Activated CD4-positive, alpha-beta T cell treated with anti-CD3 and anti-CD28 coated beads for 1 hour (primary cell): ENCODE measurements at places on chromosomes 3 and 15.

GRCh38 chr3:107209302-107209990 is 167.8 kb upstream of the CCDC54 start:
- DNase-seq: no peak

GRCh38 chr15:85071504-85071903 is 89.8 kb downstream of the PDE8A start:
- no peak for DNase-seq

DNA sequence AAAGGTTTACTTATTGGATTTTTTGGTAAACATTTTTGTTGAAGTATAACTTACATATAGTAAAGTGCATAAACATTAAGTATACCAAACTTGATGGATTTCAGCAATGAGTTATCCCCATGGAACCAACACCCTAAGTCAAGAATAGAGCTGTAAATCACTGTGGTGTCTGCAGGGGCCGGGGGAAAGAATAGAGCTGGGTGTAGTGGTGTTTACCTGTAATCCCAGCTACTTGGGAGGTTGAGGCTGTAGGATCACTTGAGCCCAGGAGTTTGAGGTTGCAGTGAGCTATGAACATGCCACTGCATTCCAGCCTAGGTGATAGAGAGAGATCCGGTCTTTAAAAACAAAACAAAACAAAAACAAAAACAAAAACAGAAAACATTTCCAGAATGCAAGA is 13.3 kb upstream of the FEM1B start:
- DNase-seq: no peak

GRCh38 chr15:93882141-93882540 is 349.2 kb upstream of the MCTP2 start:
- no peak for DNase-seq

GRCh38 chr15:91409387-91409786 is 309.3 kb downstream of the SV2B start:
- no peak for DNase-seq

GRCh38 chr15:95127356-95127755 is 896.0 kb downstream of the MCTP2 start:
- DNase-seq: no peak

GRCh38 chr3:107235193-107235927 is 141.9 kb upstream of the CCDC54 start:
- DNase-seq: no peak

DNA sequence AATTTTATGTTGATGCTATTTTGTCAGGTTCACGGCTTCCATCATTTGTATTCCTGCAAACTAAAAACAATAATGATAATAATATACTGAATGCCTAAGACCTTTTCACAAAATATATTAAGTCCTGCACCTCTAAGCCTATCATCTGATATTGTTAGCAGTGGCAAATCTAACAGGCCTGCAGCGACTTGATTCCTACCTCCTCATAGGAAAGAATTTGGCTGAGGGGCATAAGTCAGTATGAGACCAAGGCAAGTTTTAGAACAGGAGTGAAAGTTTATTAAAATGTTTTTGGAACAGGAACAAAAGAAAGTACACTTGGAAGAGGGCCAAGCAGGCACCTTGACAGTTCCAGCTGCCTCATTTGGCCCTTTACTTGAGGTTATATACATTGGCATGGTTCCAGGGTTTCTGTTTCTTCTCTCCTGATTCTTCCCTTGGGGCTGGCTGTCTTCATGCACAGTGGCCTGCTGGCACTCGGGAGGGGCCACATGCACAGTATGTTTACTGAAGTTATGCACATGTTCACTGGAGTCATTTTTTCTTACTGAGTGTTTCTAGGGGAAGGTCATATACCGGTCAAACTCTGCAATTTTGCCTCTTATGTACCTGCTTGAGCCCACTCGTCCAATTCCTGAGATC is 418.1 kb downstream of the EPHA6 start:
- no peak for DNase-seq

DNA sequence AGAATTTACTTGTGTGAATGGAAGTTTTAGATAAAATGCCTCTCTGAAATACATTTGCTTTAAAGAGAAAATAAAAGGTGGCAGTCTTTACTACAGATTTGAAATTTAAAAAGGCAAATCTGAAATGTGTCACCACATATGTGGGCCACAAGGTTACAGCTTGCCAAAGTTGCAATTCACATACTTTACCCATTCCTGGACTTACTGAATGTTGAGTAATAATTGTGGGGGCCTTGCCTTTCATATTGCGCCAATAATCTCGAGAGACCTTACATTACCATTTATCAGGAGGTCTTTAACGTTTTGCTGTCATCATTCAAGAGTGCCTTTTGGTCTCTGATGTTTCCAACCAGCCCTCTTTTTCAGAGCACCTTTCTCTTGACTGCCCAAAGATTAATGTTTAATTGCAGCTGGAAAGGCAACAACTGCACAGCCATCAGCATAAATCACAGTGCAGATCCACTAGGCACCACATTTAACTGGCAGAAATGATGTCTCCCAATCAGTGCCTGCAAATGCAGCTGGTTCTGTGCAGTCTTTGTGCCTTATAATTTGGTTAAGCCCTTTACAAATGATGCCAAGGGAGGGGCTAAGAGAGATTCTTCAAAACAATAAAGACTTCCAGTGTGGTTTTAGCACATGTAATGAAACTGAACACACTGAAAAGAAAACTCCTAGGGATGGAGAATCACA is 206.8 kb downstream of the MAGI1 start:
- DNase-seq: no peak

DNA sequence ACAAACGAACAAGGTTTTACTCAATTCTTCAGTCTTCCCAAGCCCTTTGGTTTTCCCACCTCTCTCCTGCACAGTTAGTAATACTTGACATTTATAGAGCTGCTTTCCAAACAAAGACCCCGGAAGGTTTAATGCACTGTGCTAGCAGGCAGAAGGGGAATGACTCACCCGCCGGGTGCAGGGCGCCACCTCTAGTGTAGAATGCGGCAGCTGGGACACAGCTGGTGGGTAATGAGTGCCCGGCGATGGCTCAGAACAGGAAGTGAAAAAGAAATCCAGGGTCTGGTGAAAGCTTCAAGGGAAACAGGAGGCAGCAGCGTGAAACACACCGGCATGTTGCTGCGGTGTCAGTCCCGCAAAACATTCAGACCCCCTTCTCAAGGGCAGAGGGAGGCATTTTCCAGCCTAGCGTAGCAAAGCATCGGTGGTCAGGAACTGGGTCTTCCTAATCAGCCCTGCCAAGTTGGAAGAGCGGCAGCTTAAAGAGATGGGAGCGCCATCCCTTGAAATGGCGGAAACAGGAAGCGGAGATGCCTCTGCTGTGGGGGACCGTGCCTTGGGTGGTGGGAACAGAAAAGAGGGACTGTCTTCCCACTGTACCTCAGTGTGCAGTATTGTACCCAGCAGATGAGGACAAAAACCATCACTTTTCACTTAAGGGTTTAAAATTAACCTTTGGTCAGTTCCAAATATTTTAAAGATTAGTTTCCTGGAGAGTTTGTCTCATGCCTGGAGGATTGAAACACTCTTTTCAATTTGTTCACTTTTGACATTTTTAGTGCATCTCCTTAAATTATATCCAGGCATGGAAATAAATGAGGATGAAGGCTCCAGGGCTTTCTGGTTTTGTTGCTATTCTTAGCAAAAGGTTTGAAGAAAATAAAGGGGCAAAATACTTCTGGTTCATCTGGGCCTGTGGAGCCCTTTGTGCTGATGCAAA is 160.7 kb upstream of the MCTP2 start:
- DNase-seq: no peak

- no peak for DNase-seq
These were observed 12.4 kb downstream of the ITGA11 start for GRCh38 chr15:68419301-68420175.

- DNase-seq: no peak
These were observed 127.7 kb downstream of the ISL2 start for GRCh38 chr15:76464247-76464646.

GRCh38 chr15:47570451-47570850 is 146.9 kb upstream of the SEMA6D start:
- DNase-seq: no peak
